SK-N-DZ (cell line): ENCODE measurements at places on chromosomes 1 and 21.

DNA sequence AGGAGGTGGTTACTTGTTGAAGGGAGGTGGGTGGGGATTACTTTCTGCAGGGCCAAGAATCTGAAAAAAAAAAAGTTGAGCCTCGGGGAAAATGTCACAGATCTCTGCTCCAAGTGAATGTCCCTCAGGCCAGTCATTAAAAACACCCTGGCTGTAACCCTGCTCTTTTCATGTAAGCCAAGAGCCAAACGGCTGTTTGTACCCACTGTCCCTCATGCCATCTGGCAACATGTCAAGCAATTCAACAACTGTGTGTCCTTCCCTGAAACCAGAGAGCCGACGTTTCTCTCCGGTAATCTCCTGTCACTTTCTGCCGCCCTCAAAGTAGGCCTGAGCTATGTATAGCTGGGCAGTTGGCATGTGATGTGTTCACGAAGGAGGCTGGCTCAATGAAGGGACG is 14.7 kb downstream of the CASQ2 start:
- DNase-seq = no peak

GRCh38 chr1:154744352-154745035 is 125.6 kb downstream of the KCNN3 start:
- no peak for DNase-seq

DNA sequence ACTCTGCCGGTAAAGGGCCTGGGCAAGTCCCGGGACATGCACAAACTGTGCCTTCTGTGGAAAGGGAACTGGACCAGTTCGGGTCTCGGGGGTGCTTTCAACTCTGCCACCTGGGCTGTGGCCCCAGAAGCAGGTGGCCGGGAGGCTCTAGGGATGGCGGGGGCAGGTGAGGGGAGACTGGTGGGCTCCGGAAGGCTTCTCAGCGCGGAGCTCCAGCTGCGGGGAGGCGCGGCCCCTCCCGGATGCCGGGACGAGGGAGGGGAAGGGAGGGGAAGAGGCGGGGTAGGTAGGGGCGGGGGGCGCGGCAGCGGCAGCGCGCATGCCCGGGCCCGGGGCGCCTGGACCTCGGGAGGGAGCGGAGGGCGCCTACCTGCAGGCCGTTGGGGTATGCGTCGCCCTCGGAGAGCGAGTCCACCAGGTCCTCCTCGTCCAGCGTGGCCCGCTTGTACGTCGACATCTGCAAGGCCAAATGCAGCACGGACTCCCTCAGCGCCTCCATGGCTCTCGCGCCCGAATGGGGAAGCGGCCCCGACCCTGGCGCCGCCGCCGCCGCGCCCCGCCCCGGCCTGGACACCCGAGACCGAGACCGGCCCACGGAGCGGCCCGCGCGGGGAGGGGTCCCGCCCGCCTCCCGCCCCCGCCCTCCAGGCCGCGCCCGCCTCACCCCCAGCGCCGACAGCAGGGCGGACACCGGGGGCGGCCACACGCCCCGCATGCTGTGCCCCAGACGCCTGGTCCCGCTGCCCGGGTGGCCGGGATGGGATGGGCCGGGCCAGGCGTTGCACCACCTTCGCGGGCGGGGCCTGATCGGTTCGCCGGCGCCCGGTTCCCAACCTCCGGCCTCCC is at the start of gene ECE1:
Gene ECE1, minus strand, starts transcription at position 764 of the 846 bp plus-strand sequence. Its CDS starts 49 bp downstream, at position 715.
- peak; percentile 57 for DNase-seq

DNA sequence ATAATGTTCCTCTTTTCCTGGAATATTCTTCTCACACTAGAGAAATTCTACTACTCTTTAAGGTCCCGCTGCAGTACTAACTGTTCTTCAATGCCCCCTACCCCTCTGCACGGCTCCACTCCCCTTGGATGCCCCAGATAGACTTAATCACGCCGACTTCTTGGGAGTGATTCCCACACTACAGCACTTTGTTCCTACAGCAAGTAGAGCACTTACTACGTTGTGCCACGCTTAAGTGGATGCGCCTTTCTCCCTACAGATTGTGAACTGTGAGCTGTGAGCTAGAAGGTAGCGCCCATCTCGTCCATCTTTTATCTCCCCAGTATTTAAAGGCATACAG is 2.2 kb downstream of the ZNF436 start:
- DNase-seq = no peak

DNA sequence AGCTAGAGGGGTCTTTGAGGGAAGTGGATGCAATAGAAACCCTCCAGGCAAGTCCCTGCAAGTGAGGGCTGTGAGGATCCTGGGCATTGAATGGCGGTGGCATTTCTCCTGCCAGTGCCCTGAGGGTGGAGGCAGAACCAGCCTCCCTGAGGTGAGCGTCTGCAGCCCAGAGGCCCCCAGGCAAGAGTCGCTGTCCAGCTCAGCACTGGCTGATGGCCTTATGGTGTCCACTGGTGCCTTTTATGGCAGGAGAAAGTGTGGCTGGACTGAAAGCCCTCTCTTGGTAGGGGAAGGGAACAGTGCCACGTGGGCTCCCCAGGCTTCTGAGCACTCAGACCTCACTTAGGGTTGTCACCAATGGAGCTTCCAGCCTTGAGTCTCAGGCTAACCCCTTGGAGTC is 77.3 kb downstream of the SH3BGR start:
- no peak for DNase-seq

GRCh38 chr1:208731981-208732821 is 488.0 kb upstream of the PLXNA2 start:
- peak; percentile 96 for DNase-seq

GRCh38 chr1:177069490-177069889 is 95.0 kb downstream of the ASTN1 start:
- DNase-seq = no peak
